ENCODE measurements at places on chromosomes 3 and 15.

DNA sequence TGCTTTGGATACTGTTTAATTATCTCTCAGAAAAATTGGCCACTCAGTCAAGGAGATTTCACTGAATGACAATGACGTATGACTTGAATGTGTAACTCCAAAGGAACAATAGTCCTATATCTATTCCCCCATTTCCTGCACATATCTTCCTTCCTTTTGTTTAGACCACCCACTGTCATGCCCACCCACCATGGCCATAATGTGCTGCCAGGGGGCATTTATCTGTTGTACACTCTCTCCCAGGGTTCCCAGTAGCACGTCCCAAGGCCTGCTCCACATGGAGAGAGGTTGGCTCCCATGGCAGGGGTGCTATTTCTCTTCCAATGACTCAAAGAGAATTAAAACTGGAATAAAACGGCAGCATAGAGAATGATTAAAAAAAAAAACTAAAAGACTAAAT lies 36.8 kb upstream of the CTNNB1 start:
- DNase-seq = no peak

DNA sequence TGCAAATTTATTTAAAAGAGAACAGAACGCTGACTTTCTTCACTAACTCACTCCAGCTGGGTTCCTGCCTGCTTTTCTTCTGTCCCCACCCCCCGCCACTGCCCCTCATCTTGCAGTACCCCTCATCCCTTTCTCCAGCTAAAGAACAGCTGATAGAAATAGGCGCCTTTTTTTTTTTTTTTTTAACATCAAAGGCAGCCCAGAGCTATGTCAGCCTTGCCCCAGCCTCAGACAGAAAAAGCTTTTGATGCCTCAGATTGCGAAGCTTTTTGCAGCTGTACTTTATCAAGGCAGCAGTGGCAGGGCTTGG lies 1.8 kb downstream of the CADPS start:
- DNase-seq = no peak

DNA sequence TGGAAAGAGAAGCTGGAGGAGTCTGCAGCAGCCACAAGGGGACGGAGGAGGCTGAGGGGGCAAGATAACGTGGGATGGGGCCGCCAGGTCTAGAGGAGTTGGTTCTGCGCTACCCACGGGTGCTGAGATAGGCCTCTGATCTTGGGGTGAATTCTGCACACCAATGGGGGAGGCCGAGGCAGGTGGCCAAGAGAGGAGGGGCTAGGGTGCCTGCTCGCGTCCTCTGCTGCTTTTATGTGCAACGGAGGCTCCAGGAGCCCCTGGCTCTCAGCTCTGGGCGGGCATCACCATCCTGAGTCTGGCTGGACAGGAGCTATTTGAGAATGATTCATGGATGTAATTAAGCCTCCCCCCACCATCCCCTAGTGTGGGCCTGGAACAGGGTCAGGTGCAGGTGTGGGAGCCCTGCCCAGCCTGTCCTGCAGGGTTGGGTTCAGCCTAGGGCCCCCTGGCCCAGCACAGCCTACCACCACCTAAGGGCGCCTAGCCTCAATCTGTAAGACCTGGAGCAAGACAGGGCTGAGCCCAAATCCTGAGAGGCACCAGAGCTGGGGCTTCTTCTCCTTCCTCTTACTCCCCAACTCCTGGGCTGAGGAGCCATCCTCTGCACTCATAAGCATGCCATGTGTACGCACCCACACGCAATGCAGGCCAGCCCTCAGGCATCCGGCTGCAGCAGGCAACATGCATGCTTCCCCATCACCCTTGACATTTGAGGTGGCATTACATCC lies 32.3 kb upstream of the SEMA3F start:
- DNase-seq = no peak

DNA sequence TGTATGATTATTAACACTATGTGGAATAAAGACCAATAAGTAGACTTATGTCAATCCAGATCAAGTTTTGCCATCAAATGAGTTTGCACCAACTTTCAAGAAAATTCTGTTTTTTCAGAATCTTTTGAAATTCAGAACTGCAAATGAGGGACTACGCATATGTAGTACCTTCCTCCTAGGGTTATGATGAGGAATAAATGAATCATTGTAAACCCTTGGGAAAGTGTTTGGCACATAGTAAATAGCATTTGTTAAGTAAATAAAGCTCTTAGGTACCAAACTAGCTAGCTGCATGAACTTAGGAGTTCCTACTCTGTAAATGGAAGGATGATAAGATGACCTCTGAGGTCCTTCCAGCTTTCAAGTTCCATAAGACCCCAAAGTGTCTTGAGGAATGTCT lies 242.6 kb upstream of the SETMAR start:
- no peak for DNase-seq

DNA sequence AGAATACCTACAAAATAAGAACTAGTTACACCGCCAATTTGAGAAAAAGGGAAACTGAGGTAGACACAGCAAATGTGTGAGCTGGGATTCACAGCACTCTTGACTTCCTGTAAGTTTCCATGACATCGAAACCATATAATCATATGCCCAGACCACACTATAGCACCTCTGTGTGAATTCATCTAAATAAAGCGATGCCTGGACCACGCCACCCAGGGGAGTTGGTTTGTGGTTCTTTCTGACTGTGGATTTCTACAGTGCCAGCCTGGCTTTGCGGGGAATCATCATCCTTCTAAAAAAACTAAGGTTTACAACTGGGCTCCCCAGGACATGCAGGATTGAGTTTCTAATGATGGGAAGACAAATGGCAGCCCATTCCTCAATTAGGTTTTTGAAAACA lies 23.5 kb upstream of the CA12 start:
- DNase-seq = no peak

- no peak for DNase-seq
These were observed 774.7 kb upstream of the NECTIN3 start for GRCh38 chr3:110296885-110297284.

DNA sequence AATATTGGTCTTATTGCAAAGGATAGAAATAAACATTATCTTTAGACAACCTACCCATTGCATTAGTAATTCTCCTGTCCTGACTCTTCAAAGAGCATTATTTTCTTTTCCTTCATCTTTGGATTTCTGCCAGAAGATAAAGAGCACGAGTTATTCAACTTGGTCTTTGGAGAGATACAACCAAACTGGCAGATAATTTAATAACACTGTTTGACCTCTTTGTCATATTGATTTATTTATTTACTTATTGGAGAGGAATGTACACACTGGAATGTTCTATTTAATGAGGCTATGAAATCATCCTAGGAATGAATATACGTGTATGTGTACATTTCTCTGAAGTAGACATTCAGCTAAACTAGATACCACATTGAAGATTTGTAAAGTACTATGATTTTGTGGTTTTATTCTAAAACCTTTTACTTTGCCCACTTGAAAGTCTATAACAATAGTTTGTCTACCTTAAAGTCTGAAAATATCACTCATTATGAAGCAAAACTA lies 462.1 kb downstream of the C3orf38 start:
- peak; percentile 3 for DNase-seq

- DNase-seq = no peak
These were observed 259 bp upstream of the CILP start for GRCh38 chr15:65211482-65211982.

DNA sequence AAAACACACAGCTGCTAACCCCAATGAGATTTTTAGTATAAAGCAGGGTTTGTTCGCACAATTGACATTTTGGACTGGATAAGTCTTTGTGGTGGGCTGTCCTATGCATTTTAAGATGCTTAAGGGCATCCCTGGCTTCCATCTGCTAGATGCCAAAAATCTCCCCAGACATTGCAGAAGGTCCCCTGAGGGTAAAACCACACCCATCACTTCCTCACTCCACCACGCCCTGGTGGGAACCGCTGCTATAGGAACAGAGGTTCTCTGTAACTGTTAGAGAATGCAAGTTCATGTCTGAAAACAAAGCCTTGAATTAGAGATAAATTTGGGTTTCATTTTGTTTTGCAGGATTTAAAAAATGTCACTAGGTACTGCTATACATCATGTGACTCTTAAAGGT lies 67.7 kb downstream of the ARHGEF26 start:
- no peak for DNase-seq

- no peak for DNase-seq
These were observed 10.9 kb upstream of the FAM107A start for GRCh38 chr3:58588030-58588614.

DNA sequence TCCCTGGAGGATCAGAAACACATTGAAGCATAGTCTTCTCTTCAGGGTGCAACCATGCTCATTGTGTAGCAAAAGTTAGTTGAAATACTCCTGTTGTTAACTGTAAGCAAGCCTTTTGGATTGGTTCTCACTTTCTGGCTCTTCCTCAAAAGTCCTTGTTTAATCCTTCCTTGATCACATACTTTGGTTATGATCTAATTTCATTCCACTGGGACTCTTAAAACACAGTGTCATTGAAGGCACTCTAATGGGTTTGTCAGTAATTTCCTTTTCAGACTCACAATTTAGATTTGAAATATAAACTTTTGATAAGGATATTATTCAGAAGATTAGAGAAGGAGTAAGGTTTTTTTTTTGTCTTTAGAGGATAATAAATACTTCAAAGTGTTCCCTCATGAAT lies 451.7 kb upstream of the SGO1 start:
- DNase-seq = no peak

DNA sequence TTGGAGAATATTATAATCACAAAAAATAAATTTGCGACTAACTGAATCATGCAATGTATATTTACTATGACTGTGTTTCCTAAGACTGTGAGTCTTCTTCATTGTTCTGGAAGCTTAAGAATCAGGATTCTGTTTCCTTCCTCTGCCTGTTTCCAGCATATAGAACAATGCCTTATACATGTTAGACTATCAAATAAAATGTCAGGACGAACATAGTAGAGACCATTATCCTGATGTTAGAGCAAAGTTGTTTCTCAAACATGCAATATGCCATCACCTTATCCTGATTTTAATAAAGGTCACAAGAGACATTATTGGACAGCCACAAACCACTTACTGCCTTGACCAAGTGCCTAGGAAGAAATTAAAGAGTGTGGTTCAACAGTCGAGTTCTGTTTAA lies 457.4 kb upstream of the AGTR1 start:
- no peak for DNase-seq

GRCh38 chr3:160796813-160797164 lies 40.8 kb downstream of the PPM1L start:
- DNase-seq = peak; percentile 17

DNA sequence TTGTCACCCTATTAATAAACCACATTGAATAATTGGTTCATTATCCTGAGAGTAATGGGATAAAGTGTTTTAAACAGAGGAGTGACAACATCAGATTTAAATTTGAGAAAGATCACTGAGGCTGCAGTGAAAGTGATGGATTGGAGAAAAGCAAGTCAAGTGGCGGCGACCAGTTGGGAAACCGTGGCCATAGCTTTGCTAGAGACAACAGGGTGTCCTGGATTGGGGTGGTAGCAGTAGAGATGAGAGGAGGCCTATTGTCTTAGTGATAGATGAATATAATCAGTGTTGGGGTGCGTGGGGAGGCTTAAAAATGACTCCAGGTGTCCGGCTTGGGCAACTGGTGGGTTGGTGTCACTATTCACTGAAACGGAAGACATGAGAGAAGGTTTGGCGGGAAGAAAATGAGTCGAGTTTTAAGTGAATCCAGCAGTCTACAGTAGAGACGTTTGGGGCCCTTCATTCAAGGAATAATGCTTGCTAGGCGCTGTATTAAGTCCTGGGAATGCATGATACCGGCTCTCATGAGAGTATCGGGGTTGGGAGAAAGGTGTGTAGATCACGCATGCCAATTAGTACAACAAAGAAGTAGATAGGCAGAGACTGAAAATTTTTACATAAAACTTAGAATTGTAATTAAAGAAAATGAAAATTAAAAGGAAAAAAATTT lies 819 bp downstream of the NEK4 start:
- no peak for DNase-seq

GRCh38 chr15:28026221-28026620 lies 72.9 kb downstream of the OCA2 start:
- no peak for DNase-seq

GRCh38 chr15:101269479-101270223 lies 7.6 kb downstream of the SELENOS start:
- DNase-seq = no peak

DNA sequence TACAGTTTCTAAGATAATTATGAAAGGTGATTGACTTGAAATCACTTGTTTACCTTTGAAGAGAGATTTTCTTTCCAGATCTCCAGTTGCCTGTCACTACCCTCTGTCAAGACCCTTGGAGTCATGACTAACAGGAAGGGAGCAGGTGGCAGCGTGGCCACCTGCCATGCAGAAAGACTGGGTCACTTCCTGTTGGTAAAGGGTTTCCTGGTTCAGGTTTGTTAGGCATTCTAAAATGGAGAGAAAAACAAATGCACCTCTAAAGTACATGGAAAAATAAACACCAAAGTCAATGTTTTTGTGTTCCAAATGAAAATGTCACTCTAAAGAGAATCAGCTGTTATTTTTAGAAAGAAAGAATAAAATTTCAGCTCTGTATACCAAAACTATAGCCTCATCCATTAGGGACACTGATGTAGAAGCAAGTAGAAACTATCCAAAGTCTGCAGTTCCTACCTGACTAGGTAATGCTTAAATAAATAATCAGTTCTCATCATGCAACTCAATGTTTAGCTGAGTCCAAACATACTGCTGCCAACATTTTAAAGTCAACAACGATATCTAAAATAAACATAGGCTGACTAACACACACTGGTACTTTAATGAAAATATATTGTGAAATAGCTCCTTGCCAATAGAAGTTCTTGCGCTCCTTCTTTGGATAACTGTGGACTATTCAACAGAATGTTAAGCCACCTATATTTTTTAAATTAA lies 23.9 kb upstream of the TM4SF1 start:
- DNase-seq = peak; percentile 97

- DNase-seq = no peak
These were observed 3.1 kb upstream of the EXOG start for GRCh38 chr3:38493031-38493430.

GRCh38 chr15:89112341-89112971 lies 24.2 kb downstream of the ABHD2 start:
- DNase-seq = peak; percentile 77

- peak; percentile 31 for DNase-seq
These were observed 46.2 kb downstream of the PTH1R start for GRCh38 chr3:46923559-46924350.

GRCh38 chr15:63347074-63347857 lies 34.4 kb downstream of the CA12 start:
- no peak for DNase-seq

- DNase-seq = peak; percentile 15
These were observed 12.0 kb downstream of the TBC1D5 start for GRCh38 chr3:17730318-17730967.

DNA sequence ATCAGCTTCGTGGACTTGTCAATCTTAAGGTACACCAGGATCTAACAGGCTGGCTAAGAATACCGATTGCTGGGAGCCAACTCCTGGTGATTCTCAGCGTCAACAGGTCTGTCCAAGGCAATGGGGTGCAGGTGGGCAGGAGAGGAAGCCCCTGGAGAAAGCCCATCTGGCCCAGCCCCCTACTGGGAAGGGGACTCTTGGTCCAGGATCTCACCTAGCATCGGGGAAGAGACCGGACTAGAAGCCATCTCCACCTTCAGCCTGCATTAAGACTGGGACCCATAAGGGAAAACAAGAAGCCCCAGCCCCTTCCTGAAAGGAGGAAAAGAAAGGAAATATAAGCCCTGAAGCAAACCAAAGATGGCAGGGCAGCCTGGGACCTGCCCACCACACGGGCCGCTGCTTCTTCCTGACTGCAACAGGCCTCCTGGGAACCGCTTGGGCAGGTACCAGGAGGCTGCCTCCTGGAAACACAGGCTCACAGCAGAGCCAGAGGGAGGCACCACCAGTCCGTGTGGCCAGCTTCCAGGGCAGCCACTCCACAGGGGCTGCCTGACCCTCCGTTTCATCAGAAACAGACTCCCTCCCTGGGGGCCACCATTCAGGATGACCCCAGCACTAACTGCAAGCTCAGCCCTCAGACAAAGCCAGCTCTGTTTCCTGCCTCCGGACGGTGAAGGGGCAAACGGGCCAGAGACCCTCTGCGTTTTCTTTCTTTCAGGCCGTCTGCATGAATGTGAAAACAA lies 100.2 kb downstream of the LRIG1 start:
- DNase-seq = no peak
